NCI-H1105 treated with DMSO at 0.1 percent for 48 hours (cell line): ENCODE measurements at places on chromosomes 11 and 22.

GRCh38 chr11:75790986-75791385 is 22.4 kb downstream of the DGAT2 start:
- DNase-seq = no peak

DNA sequence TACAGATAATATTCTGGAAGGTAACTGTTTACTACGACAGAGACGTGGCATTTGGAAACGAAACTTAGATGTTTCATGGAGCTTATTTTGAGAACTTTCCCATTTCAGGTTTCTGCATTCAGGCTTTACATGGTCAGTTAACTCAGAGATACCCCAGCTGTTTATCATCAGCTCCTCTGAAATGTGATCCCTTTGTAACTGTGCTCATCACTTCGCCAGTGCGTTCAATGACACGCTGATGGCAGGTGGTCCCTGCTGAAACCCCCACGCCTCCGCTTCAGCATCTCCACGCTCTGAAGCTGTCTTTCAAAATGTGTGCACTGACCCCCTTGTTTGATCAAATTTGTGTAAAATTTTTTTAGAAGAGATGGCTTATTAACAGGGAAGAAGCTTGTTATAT is 30.5 kb downstream of the ALG12 start:
- no peak for DNase-seq

- DNase-seq = no peak
Measured at GRCh38 chr11:34794696-34795095, 121.5 kb downstream of the APIP start.

- no peak for DNase-seq
Measured at GRCh38 chr22:20153945-20154344, 3.1 kb upstream of the CCDC188 start.

DNA sequence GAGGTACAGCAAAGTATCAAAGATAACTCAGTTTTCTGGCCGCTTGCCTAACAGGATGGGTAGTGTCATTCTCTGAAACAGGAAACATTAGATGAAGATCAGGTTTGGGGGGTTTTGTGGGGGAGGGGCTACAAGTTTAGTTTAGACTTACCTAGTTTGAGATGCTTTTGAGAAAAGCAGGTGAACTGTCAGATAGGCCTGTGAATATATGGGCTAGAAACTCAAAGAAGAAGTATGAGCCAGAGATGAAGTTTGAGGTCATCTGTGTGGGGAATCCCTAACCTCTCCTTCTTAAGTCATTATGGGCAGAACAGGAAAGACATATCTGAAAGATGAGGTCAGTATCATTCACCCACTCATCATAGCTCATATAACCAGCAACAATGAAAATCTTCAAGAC is 11.9 kb downstream of the HOATZ start:
- DNase-seq = no peak

DNA sequence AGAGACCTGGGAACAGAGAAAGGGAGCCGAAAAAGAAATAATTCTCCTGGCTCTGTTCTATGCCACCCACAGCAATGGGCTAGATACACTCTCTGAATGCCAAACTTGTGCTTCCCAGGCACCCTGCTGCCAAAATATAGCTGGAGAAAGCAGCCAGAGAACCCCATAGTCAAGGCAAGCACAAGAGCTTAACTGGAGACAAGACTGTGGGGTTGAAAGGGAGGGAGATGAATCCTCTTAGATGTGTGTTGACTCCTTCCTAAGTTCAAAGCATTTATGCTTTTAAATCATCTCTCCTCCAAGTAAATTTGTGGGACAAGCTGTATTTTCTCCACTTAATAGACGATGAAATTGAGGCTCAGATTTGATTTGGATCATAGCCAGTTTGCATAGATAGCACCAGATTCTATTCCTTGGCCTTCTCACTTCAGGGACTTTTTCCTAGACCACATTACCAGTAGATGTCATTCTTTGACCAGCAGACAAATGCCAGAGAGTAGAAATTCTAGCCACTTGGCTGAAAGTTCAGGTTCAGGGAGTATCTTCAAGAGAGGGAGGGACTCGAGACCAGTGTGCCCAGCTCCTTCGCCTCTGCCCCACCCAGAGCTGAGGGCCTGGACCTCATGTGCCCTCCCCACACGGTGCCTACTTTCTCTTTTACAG is 16.5 kb upstream of the ETS1 start:
- DNase-seq = peak; percentile 19

DNA sequence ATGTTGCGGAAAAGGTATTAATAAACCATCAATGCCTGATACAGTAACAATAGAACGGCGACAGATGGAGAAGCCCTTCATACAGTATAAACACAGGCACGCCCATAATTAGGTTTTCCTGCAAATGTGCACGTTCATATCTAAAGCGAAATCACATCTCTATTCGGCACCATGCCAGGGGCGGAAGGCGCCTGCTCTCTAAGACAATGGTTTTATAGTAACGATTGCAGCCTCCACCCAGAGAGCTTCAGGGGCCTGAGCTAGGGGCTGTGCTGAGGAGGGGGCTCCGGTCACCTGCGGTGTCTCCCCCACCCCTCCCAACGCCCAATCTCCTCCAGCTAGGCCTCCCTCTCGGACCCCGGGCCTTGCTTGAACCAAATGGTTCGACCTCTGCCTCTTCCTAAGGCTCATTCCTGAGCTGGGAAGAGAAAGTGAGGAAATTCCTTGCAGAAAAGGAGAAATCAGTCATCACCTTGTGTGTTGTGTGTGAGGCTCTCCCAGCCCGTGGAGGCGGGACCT is 9.6 kb downstream of the KRTAP5-5 start:
- DNase-seq = peak; percentile 97

DNA sequence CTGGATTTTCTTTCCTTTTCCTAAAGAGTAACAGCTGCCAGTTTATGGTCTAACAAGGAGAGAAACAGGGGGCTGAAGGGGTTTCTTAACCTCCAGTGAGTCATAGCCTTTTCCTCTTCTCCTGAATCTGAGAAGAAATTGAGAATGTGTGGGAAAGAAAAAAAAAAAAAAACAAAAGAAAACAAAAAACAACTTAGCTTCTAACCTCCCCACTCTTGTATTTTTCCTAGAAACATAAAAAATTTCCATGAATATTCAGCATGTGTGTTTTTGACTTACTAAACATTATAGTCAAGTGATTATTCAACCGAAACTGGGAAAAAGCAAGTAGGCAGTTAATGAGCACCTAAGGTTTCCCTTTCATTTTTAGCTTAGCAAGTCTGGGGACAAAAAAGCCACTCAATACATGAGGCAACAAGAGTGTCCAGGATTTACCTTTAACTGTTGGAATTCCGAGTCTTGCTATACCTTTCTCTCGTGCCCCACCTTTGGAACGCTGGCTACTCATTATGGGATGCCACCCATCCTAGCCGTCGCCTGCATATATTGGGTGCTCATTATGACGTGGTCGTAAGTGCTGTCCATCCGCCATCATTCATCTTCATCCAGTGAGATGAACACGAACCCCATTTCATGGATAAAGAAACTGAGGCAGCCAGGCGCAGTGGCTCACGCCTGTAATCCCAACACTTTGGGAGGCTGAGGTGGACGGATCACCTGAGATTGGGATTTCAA is 2.4 kb downstream of the ASPHD2 start:
- DNase-seq = no peak

DNA sequence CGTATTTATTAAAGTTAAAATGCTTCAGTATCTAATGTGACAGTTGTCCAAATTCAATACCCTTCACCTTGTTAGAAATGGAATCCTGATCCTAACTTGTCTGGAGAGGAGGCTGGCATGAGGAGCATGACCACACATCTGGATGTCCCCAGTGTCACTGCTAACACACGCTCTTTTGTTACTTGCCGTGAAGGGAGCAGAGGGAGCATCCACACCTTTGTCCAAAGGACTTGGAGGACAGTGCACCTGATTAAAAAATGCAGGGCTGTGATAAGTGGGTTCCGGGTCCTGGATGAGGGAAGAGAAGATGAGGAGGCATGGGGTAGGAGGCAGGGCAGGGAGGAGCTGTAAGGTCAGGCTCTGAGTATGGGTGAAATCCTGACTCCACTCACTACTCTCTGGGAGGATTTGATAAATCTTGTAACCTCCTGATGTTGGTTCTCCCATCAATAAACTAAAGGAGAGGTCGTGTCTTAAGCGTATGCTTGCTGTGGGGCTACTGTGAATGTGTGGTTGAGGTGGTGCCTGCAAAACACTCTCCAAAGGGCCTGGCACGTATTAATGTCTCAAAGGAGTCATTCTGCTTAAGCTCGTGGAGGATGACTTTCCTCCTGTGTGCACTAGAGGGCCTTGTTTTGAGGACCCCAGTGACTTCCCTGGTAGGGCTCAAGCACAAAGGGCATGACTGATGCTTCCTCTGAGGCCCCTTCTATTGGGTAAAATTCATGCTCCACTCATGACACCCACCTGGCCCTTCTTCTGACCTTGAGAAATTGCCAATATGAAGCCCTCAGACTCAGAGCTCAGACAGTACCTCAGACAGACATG is 16.8 kb upstream of the IGLL5 start:
- no peak for DNase-seq

GRCh38 chr22:35496768-35497312 is 43.8 kb upstream of the RASD2 start:
- no peak for DNase-seq

GRCh38 chr11:113457784-113458183 is 17.4 kb downstream of the DRD2 start:
- DNase-seq = peak; percentile 40

DNA sequence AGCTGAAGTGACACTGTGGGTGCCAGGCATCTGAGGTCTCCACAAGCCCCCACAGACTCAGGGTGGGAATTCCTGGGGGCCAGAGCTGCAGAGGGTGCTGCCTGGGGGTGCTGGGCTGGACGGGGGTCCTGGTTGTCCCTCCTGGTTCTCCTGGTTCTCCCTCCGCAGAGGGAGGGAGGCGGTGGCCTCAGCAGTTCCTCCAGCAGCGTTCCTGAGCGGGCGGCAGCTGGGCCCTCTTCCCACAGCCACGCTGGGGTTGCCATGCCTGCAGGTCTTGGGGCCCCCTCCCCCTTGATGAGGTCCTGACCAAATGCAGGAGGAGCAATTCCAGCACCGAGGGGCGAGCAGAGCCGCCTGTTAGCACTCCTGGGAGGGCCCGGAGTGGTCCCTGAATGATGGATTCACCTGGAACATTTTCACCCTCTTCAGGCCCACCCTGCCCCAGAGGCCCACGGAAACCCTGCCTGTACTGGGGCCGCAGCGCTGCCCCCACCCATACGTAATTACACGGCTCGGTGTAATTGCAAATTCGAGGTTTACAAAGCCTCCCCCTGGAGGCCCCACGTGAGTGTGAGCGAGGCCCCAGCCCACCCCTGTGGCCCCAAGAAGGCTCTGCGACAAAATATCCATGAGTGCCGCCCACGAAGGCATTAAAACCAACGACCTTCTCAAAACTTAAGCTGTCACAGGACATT is 635 bp downstream of the C11orf21 start:
- DNase-seq = no peak

GRCh38 chr22:46684706-46685105 is 53.3 kb downstream of the CERK start:
- peak; percentile 63 for DNase-seq

GRCh38 chr11:86749821-86750401 is 50.4 kb upstream of the PRSS23 start:
- no peak for DNase-seq

- DNase-seq = peak; percentile 90
Measured at GRCh38 chr11:113778111-113778910, 1.3 kb upstream of the CLDN25 start.

DNA sequence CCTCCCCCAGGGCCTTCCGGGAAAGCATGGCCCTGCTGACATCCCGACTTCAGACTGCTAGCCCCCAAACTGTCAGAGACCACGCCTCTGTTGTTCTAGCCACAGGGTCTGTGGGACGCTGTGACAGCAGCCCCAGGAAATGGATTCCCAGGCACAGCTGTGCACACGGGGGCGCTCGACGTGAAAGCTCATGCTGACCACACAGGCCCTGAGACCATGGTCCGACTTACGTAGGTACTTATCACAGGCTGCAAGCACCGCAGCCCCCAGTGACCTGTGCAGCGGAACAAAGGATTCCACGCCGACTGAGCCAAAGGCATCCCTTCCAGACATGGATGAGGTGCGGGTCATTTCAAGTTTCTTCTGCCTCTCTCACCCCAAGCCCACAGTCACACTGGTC is 150.6 kb downstream of the CTTN start:
- no peak for DNase-seq
